Renal cortical epithelial cell (primary cell): ENCODE measurements at places on chromosomes 5 and 9.

DNA sequence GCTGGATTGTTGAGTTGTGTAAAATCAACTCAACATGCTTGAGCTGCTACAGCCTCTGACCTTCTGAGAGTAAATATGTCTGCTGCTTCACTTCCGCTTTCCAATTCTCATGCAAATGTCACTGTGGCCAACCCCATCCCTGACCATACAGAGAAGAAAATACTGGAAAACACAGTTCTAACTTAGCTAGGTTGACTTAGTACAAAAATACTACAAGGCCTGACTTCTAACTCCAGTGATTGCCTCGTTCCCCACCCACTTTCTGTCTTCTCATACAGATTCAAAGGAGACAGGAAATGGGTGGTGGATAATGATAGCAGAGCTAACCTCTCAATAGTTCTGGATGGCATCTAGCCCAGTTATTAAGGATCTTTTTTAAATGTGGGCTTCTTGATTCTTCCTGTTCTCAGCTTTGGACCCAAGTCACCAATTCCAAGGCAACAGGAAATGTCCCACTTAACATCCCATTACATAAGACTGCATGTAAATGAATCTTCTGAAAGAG lies 226.6 kb upstream of the SLC24A2 start:
- DNase-seq = no peak

GRCh38 chr9:96173640-96174039 lies 128.3 kb downstream of the HSD17B3 start:
- DNase-seq = no peak

DNA sequence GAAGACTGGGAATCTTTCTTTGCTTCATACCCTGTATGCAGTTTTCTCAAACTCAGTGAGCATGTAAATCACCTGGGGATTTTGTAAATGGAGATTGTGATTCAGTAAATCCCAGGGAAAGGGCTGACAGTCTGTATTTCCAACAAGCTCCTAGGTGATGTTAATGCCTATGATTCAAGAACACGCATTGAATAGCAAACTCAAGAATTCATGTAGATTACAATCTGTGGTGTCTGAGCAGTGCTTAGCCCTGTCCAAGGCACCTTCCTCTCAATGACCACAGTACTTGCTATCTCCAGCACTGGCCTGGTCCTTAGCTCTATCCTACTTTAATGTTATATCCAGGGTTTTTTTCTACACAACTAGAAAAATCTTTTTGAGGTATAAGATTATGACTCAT lies 721.4 kb upstream of the MEF2C start:
- DNase-seq = no peak

- DNase-seq = no peak
Measured at GRCh38 chr5:179255527-179256327, 89.5 kb downstream of the ADAMTS2 start.

DNA sequence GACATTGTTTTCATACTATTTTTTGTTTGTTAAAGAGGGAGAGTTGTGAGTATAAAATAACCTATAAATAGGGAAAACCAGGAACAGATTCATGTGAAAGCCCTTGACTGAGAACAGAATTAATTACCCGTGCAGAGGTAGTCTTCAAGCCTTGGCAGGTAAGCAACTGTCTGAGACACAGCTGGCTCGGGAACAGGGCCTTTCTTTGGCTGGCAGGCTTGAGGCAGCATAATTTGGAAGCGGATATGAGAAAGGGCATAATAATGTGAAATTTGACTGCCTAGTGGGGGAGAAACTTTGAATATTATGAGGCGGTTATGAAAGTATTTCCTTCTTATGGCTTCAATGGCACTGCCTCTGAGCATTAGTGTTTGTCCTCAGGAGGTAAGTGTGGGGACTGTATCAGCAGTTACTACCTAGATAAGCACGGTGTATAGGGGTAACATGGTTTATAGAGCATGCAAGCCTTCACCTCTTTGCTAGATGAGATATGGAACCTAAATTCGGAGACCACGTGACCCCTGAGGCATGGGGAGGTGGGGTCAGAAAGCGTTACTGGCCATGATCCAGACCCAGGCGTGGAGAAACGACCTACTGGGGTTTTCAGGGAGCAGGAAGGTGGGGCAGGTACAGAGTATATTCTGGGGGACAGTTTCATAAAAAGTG lies 210.2 kb upstream of the GAS1 start:
- peak; percentile 88 for DNase-seq

DNA sequence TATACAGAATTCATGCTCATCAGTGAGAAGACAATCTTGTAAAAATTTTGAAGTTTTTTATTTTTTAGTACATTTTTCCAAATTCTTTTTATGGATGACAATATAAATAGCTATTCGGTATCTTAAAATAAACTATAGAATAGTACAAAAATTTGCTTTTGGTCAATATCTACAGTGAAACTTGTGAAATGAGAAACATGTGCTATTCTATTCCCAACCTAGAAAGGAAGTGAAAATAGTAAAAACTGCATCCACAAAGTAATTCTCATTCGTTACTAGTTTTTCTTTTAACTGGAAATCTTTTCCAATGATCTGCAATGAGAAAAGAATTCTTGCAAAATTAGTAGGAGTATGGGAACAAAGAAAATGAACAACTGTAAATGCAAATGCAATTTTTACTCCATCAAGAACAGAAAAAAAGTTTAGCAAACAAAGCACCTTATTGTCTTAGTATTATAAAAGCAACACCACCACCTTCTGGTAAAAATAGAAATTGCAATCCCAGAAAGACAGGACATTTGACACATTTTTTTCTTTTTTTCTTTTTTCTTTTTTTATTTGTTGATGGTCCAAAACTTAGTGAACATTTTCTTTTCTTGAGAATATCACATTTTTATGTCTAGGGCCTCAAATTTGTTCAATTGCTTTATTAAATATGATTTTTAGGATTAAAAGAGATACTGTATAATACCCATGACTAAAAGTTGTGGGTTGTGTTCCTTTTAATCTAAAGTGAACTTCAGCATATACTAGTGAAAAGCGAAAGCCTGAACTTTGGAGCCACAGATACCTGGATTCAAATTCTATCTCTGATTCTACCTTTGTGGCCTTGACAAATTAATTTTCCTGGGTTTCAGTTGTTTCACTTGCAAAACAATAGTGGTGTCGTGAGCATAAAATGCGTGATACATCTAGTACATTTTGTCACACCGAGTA lies 72.3 kb downstream of the SLCO4C1 start:
- DNase-seq = peak; percentile 66
